Nucleus accumbens (tissue), 56 donors: ENCODE measurements at places on chromosomes 5 and 9.

DNA sequence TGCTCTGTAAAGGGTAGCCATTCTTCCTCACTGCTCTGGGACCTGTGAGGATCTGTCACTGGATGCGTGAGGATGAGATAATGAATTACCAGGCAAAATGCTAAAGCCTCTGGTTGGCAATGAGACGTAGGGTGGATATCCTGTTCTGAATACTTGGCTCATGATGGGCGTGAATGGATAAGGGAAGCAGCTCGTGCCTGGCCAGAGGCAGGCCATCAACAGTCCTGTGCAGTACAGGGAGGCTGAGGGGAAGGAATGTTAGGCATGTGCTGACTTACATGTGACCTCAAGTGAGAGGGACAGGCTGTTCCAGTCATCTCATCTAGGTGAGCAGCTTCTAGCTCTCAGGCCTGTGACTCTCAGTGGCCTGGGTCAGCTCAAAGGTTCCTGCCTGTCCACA lies 172.8 kb downstream of the CARTPT start:
- no peak for DNase-seq

DNA sequence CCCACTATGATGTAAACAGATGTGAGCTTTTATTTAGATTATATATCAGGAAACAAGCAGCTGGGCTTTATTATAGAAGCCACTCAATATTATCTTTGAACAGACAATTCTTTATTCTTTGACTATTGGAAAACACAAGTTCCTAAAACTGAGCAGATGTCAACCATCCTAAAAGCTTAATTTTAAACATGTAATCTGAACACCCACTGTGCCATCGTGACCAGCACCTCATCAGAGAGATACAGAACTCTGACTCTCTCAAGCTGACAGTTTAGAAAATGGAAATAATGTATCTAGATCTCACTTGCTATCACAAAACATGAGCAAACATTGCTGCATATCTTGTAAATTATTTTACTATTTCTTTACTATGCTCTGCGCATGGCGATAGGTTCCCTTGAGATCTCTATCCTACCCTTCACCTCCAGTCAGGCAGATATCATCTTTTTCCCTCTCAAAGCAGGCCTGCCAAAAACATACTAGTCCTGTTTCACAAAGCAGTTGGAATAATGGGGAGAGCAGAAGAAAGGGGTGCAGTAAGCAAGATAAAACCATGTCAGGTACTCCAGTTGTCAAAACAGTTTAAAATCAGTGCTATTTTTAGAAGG lies 151.0 kb downstream of the KIAA0825 start:
- no peak for DNase-seq

DNA sequence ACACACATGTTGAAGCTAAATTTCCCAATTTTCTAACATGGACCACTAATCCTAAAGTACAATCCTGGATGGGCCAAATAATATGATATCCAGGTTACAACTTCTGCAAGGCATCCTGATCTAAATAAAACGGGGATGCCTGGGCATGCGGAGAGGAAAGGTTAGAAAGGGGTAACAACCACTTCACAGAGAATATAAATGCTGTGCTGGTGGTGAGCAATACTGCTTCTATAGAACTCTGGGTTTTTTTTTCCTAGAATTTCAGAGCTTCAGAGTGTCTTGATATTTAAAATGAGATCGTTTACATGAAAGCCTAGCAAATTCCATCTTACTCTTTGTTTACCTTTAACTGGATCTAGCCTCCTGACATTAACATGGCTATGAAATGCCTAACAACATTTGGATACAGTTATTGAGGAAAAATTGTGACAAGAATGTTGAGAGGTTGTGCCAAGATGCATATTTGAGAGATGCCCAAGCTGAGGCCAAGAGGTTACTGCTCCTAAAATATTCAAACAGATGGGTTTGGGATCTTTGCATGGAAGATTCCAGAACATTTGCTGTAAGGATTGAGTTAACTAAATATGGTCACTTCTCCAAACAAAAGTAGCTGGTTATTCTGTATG lies 22.4 kb downstream of the TNFAIP8 start:
- no peak for DNase-seq

DNA sequence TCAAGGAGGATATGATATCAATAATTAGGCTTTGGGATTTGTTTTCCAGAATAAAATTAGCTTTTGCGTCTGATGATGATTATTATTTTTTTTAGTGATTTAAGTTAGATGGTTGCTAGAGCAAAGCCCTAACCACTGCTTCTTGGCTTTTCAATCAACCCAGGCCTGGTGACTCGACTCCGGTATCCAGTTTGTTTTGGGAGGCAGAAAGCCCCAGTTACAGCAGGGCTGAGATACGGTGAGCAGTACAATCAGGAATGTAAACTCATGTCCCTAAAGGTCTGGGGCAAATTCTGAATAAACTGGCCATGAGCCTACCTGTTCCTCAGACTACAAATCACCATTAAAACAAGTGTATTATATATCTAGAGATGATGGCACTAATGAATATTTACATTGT lies 24.4 kb upstream of the CYFIP2 start:
- DNase-seq = no peak

DNA sequence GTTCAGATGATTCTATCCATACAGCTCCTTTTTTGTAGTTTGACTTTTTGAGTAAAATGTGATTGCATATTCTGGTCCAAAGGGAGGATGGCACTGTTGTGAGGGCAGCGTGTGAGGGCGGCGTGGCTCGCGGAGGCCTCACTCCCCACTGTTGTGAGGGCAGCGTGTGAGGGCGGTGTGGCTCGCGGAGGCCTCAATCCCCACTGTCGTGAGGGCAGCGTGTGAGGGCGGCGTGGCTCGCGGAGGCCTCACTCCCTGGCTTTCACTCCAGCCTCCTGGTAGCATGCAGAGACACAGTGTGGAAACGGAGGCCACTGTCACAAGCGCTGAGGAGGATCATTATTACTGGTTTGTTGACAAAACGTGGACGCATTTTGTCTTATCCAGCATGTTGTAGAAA lies 79.0 kb downstream of the EHMT1 start:
- no peak for DNase-seq

- DNase-seq = no peak
Observed at GRCh38 chr5:88792144-88792840, 90.7 kb downstream of the MEF2C start.

DNA sequence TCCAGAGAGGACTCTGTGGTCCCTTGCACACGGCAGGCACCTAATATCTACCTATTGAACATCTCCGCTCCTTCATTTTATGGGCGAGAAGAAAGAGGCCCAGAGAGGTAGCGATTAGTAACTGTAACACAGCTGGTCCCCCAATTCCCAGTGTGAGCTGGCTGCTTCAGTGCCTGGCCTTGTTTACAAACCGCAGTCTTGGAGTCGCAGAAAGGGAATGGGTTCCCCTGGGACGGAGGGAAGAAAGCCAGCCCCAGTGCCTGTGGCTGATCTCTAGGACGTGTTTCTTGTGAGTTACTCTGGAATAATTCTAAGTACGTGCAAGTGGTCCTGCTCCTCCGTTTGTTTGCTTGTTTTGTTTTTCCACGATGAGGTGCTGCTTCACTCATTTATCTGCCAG lies 52.0 kb downstream of the CFAP77 start:
- no peak for DNase-seq

DNA sequence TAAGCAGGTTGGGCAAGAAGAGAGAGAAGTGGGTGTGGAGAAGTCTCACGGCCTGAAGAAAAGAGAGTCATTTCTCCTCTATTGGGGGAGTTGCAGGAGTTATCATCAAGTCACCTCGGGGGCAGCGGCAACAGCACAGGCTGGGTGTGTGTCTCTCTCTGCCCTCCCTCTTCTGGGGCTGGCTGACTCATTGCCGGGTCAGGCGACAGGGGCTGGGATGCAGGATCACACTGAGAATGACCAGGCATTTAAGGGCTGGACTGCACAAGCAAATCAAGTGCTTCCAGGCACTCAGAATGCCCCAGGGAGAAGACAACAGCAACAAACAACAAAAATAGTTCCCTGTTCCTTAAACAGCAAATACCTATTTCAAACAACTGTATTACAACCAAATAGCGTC lies 6.3 kb upstream of the EQTN start:
- DNase-seq = no peak

DNA sequence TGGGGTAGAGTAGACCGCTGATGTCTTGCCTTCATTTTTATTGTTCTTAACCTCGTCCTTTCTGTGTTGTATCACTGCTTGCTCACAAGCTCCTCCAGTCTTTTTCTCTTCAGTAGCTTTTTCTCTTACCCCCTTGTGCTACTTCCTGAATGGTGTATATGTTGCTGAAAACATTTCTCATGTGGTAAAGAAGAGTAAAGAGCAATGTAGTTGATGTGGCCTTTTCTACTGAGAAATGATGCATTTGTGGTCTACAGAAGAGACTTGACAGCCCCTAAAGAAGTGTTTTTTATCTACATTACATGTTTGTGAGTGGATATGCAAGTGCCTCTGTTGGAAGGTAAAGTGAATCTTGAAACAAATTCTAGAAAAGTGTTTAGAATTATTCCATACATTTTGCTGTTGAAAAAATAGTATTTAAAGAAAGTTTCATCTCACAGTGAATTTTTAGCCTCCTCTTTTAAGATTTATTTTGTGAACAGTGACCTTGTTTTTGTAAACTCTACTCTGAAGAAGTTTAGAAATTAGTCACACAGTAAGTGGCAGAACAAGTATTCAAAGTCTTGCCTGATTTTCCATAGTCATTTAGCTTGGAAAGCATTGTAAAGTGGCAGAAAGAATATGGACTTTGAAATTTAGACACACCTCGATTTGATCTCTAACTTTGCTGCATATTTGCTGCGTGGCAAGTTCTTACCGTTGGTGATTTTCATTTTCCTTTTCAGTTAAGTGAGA lies 17.4 kb downstream of the CDC42SE2 start:
- DNase-seq = no peak
